Activated CD4-positive, alpha-beta T cell treated with anti-CD3 and anti-CD28 coated beads, Interleukin-2, amount 10 ng/mL, durations not matched to agents 24 days and 14 days (primary cell): ENCODE measurements at places on chromosomes 5 and 9. TPM values are rescaled to one million over a fixed set of nuclear protein-coding genes. Genes with fewer than 3 reads are reported as not detected.

- no peaks in the 10 kb centered on the region for H3K4me1 ChIP-seq
- no peak overlapping the region for H3K27ac ChIP-seq
- no peak for DNase-seq
- no peaks in the 10 kb centered on the region for H3K36me3 ChIP-seq
- no peaks in the 10 kb centered on the region for H3K27me3 ChIP-seq
Measured at GRCh38 chr9:101018467-101018866, 10.1 kb upstream of the PLPPR1 start.

- H3K27ac ChIP-seq = peak overlapping the region; percentile 61
- peak overlapping the region; percentile 4 for H3K4me3 ChIP-seq
- H3K36me3 ChIP-seq = peaks cover 28% of the 10 kb centered on the region
- H3K4me1 ChIP-seq = peaks cover 69% of the 10 kb centered on the region
- no peaks in the 10 kb centered on the region for H3K27me3 ChIP-seq
- no peak for DNase-seq
Measured at GRCh38 chr5:80249901-80250300, 5.9 kb downstream of the SERINC5 start.

The GABRA1 gene
- not detected in 2 replicates for total RNA-seq

DNA sequence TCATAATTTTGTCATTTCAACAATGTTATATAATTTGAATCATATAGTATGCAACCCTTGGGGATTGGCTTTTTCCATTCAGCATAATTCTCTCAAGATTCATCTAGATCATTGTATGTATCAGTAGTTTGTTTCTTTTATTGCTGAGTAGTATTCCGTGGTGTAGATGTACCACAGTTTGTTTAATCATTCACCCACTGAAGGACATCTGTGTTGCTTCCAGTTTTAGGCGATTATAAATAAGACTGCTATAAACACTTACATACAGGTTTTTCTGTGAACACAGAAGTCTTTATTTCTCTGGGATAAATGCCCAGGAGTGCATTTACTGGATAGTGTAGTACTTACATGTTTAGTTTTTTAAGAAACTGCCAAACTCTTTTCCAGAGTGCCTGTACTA is 374.1 kb downstream of the DEPDC1B start:
- no peaks in the 10 kb centered on the region for H3K4me1 ChIP-seq
- H3K27ac ChIP-seq = no peak overlapping the region
- no peak for DNase-seq
- no peaks in the 10 kb centered on the region for H3K27me3 ChIP-seq

The SLC6A18 gene
- total RNA-seq = not detected in 2 replicates

GRCh38 chr9:117343427-117343826 is 71.4 kb downstream of the ASTN2 start:
- H3K4me3 ChIP-seq = no peak overlapping the region
- H3K27ac ChIP-seq = peak overlapping the region; percentile 32
- peaks cover 2% of the 10 kb centered on the region for H3K4me1 ChIP-seq
- no peaks in the 10 kb centered on the region for H3K27me3 ChIP-seq
- H3K36me3 ChIP-seq = no peaks in the 10 kb centered on the region

The C5orf52 gene
- total RNA-seq = 0.42 TPM in 1 of 2 replicates, not detected in the other

GRCh38 chr5:113164021-113164420 is 187.4 kb downstream of the DCP2 start:
- no peak overlapping the region for H3K27ac ChIP-seq
- no peak for DNase-seq
- H3K4me1 ChIP-seq = peaks cover 2% of the 10 kb centered on the region

DNA sequence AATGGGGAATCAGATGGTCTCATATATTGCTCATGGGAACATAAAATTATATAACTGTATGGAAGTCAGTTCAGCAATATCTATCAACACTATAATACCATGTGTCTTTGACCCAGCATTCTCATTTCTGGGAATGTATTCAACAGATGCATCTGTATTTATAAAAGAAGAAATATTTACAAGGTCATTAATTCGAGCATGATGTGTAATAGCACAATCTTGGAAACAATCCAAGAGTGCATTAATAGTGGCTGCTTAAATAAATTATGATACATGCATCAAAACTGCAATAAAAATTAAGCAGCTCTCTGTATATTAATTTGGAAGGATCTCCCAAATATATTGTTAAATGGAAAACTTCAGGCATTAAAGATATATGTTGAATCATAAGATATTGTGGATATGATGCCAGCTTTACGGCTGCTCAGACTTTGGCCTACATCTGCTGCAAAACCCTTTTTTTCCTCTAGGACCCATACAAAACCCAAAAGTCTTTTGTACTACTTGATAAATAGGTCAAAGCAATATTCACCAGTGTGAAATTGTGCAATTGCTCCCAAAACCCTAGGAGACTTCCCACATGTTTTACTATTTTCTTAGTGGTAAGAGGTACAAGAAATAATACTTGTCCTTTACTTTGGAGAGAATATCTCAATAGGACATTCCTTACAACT is 45.3 kb upstream of the ISOC1 start:
- no peaks in the 10 kb centered on the region for H3K27me3 ChIP-seq
- no peak overlapping the region for H3K4me3 ChIP-seq
- no peaks in the 10 kb centered on the region for H3K4me1 ChIP-seq
- no peaks in the 10 kb centered on the region for H3K36me3 ChIP-seq
- DNase-seq = no peak

The GHR gene
- not detected in 2 replicates for total RNA-seq

- H3K27me3 ChIP-seq = no peaks in the 10 kb centered on the region
- DNase-seq = no peak
- H3K4me3 ChIP-seq = no peak overlapping the region
- no peaks in the 10 kb centered on the region for H3K36me3 ChIP-seq
Measured at GRCh38 chr9:81393985-81394811, 295.1 kb downstream of the TLE1 start.

GRCh38 chr5:168152660-168153059 is 138.8 kb upstream of the WWC1 start:
- DNase-seq = no peak
- no peaks in the 10 kb centered on the region for H3K36me3 ChIP-seq
- no peak overlapping the region for H3K4me3 ChIP-seq

The SH3TC2 gene
- total RNA-seq = not detected in 2 replicates

GRCh38 chr5:140196115-140196814 is 21.3 kb downstream of the CYSTM1 start:
- no peak for DNase-seq
- H3K36me3 ChIP-seq = no peaks in the 10 kb centered on the region
- no peak overlapping the region for H3K4me3 ChIP-seq
- no peak overlapping the region for H3K27ac ChIP-seq
- no peaks in the 10 kb centered on the region for H3K4me1 ChIP-seq

- no peaks in the 10 kb centered on the region for H3K36me3 ChIP-seq
- DNase-seq = no peak
- H3K27ac ChIP-seq = no peak overlapping the region
- no peak overlapping the region for H3K4me3 ChIP-seq
Measured at GRCh38 chr9:117734523-117735314, 30.5 kb downstream of the TLR4 start.

DNA sequence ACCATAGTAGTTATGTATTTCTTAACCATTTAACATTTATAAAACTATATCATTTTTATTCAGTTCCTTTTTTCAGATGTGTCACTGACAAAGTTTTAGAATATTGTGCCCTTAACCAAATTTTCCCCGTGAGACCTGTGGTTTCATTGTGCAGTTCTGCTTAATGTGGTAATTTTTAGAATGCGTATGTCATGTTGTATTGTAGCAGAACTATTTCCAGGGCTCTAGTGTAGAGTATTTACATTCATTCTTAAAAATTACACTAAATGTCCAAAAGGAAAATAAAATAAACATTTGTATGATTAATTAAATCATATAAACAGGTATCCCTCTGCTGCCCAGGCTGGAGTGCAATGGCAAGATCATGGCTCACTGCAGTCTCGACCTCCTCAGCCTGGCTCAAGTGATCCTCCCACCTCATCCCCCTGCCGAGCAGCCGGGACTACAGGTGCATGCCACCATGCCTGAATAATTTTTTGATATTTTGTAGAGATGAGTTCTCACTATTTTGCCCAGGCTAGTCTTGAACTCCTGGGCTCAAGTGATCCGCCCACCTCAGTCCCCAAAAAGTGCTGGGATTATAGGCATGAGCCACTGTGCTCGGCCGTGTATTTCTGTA is 15.4 kb downstream of the SERINC5 start:
- peak overlapping the region; percentile 80 for H3K27ac ChIP-seq
- peaks cover 39% of the 10 kb centered on the region for H3K4me1 ChIP-seq
- H3K27me3 ChIP-seq = no peaks in the 10 kb centered on the region
- peaks cover 63% of the 10 kb centered on the region for H3K36me3 ChIP-seq
- no peak overlapping the region for H3K4me3 ChIP-seq

GRCh38 chr5:99878830-99879229 is 656.3 kb upstream of the FAM174A start:
- no peak overlapping the region for H3K4me3 ChIP-seq
- H3K36me3 ChIP-seq = no peaks in the 10 kb centered on the region
- no peaks in the 10 kb centered on the region for H3K4me1 ChIP-seq
- no peak overlapping the region for H3K27ac ChIP-seq
- no peak for DNase-seq
- H3K27me3 ChIP-seq = no peaks in the 10 kb centered on the region

The SPATA24 gene
- total RNA-seq = 4.2 TPM in 2 replicates

DNA sequence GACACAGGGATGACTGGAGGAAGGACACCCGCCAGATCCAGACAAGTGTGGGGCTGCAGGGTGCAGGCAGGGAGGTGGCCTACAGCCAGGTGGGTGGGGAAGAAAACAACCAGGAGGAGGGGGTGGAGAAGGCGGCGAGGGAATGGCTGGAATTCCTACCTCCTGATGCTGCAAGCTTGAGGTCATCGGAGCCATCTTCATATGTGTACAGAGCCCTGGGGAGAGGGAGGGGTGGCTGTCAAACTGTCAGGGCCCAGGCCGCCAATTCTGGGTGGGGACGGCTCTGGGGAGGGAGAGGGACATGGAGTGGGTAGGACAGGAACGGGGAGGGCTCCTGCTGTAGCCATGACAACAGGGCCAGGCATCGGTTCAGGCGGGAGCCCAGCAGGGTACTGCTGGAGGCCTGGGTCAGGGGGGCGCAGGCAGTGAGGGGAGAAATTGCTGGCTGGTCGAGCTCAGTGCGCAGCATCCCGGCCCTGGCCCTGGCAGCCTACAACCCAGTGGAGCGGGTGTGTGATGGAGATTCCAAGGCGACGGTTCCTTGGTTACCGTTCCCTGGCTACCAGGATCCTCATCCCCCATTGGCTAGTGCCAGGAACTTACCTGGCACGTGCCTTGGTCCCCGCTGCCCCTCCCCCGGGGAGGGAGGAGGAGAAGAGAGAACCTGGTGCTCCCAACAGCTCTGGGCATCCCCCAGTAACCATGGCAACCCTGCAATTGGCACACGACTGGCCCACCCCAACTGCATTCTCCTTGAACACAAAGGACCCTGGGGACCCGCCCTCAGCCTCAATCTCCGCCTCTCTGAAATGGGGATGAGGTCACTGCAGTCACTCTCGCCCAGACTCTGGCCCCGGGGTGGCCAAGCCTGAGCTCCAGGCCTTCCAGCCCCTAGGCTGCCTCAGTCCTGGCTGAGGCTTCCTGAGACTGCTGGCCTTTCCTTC is 4.5 kb downstream of the DBN1 start:
- no peak overlapping the region for H3K4me3 ChIP-seq
- peaks cover 2% of the 10 kb centered on the region for H3K27me3 ChIP-seq
- peaks cover 4% of the 10 kb centered on the region for H3K36me3 ChIP-seq
- DNase-seq = no peak
- peaks cover 8% of the 10 kb centered on the region for H3K4me1 ChIP-seq

The C9orf50 gene
- total RNA-seq = not detected in 2 replicates

DNA sequence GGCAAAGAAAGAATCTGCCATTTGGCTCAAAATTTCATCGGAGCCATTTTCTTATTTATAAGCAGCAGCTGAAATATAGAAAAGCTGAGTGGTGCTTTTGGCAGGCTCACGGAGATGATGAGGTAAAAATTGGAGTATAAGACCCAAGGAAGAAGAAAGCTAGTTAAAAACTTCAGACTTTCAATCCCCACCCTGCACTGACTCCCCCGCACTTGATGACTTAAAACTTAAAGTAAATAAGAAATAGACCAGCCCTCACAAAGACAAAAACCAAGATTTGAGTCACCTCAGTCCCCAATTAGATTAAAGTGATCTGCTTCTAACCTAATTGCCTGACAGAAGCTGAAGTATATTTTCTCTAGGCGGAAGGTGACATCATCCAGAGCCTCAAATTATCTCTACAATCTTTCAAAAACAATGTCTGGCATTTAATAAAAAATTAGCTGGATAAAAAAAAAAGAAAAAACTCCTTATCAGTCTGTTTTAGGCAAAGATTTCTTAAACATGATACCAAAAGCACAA is 124.0 kb upstream of the PJA2 start:
- no peak overlapping the region for H3K4me3 ChIP-seq
- H3K4me1 ChIP-seq = no peaks in the 10 kb centered on the region
- no peak overlapping the region for H3K27ac ChIP-seq

DNA sequence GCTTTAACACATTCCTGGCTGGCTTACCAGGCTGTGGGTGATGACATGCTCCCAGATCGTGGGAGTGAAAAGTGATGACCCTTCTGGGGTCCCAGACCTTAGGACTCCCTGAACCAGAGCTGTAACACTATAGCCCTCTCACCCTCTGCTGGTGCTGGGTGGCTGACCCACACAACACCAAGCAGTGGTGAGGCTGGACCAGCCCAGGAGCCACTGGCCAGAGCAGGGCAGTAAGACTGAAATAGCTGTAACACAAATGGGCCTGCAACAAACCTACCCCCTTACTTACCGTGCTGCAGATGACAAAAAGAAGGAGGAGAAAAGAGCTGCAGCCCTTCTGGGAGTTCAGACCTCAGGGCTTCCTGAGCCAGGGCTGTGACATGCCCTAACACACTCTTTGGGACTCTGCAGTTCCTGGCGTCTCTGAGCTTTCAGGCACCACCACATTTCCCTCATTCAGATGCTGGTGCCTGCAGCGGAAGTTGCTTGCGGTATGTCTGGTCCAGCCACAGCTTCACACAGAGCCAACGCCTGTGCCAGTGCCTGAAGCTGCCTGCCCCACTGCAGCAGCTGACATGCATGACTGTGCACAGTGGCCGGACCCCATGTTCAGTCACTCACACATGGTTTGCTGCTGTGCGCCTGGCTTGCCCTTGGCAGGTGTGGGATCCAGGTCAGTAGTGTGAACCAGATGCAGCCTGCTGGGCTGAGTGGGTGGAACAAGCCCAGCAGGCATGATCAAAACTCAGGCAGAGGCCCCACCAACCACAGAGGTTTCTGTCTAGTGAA is 1247.4 kb downstream of the EFNA5 start:
- H3K27ac ChIP-seq = no peak overlapping the region
- no peak overlapping the region for H3K4me3 ChIP-seq
- no peaks in the 10 kb centered on the region for H3K4me1 ChIP-seq
- H3K36me3 ChIP-seq = no peaks in the 10 kb centered on the region
- DNase-seq = no peak

The CDH6 gene
- total RNA-seq = not detected in 2 replicates

The ITGA2 gene
- total RNA-seq = 3.5 and 3.9 TPM in 2 replicates
